Stimulated activated CD4-positive, alpha-beta T cell treated with anti-CD3 and anti-CD28 coated beads, TNF-alpha, amount 100 ng/mL, for 4 hours (primary cell): ENCODE measurements at places on chromosomes 4 and X.

DNA sequence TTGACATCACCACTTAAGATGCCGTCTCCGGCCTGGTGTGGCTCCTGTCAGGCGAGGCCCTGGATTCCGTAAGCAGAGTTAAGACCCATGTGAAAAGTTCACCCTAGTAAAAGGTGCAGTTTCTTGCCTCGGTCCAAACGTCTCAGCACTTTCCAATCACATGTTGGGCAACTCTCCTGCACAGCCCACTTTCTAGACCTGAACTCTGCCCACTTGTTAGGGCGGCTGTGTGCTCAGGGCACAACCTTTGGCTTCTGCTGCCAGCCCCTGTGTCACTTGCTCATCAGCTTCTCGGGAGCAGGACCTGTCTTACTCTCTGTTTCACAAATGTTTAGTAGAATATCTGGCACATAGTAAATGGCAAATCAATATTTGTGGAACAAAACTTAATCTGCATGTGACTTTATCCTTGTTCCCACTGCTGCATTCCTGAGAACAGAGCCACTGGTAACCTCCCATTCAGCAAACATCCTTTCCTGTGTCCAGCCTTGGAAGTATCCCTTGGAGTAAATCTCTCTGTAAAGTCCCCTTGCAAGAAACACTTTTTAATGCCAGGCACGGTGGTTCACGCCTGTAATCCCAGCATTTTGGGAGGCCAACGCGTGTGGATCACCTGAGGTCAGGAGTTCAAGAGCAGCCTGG, 38.7 kb upstream of the SH3RF1 start:
- DNase-seq: no peak

- DNase-seq: no peak
Observed at GRCh38 chrX:42776195-42776594, 1.8 kb downstream of the PPP1R2C start.

DNA sequence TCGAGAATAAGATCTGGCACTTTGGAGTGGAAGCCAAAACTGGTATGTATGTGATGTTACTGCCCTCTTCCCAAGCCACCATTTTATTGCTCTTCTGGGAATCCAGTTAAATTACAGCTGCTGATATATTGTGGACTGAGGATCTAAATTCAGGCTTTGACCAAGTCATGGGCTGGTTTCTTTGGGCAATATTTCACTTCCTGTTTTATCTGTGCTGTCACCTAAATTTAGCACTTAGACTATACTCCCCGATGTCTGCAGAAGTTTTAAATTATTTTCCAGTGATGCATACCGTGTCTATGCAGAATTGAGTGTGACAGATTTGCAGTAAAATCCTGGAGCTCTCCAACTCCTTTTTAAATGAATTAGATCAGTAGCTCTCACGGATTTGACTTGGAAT, 100.0 kb downstream of the TEX13A start:
- no peak for DNase-seq

GRCh38 chr4:55444827-55445226, 49.1 kb downstream of the TMEM165 start:
- DNase-seq: no peak

DNA sequence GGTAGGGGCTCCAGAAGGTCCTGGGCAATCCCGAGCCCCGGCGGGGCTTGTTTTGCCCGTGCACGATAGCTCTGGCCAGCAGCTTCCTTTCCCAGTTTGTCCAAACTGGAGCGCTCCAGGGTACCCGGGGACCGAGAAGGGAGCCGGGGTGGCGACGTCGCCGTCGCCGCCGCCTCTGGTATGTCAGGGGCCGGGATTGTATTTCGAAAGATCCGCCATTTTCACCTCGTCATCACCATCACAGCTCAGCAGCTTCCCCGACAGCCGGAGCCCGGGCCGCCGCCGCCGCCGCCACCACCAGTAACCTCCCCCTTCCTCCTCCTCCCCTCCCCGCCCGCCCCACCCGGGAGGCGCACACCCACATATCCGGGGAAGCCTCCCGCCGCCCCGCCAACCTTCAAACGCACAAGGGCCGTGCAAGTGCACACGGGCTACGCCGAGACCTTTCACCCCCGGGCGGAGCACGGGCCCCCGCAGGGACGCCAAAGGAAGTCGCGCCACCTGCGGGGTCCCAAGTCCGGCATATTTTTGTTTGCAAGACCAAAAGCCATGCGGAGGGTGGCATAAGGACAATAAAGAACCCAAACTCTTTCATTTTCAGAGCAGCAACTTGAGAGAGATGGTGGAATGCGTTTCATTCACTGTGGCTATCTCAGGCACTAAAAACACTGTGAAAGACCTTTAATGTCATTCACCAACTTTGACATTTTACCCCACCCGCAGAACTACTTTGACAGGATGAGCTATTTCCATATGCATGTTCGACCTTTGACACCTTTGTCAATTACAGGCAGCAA, at the start of gene LIN54:
Gene LIN54, minus strand, starts transcription at position 302 of the 797 bp plus-strand sequence. CDS start 25,979 bp downstream, outside the sequence.
- peak; percentile 78 for DNase-seq

- DNase-seq: peak; percentile 40
Observed at GRCh38 chrX:153981771-153982533, 9.4 kb downstream of the TMEM187 start.

DNA sequence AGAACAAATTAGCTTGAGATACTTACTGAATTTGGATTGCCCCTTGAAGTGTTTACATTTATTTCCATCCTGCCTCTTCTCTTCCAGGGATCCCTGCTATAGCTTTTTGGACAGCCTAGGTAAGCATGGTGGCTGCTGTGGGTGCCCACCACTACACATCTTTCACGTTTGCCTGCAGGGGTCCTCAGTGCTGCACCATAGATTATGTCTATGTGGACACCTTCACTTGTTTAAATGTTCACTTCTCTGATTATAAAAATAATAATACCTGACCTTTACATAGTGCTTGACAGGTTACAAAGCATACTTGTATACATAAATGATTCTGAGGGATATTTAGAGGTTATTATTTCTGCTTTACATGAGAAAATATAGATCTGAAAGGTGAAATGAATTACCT, 67.9 kb upstream of the SLC4A4 start:
- DNase-seq: no peak

- DNase-seq: no peak
Observed at GRCh38 chr4:150722908-150723362, 141.0 kb downstream of the MAB21L2 start.

- DNase-seq: no peak
Observed at GRCh38 chr4:36582198-36582597, 300.8 kb downstream of the DTHD1 start.

- DNase-seq: no peak
Observed at GRCh38 chr4:38867478-38868058, at the start of gene FAM114A1. TSS of gene FAM114A1 (plus strand) at chr4:38867806. CDS start at chr4:38878079, 10,273 bp downstream.

DNA sequence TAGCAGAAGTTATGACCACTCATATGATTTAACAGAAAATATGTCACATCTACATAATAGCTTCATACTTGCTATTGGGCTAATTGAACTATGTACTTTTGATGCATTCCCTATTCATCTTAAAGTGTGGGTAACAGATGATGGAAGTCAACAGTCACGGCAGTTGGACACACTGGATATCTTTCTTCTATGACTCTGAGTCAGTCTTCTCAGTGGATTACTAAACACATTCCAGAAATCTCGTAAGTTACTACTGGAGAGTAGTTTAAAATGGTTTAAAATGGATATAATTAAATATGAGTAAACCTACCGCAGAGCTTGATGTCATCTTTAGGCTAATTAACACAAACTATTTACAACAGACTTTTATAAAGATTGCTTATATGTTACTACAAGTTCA, 30.1 kb upstream of the CFAP299 start:
- no peak for DNase-seq

DNA sequence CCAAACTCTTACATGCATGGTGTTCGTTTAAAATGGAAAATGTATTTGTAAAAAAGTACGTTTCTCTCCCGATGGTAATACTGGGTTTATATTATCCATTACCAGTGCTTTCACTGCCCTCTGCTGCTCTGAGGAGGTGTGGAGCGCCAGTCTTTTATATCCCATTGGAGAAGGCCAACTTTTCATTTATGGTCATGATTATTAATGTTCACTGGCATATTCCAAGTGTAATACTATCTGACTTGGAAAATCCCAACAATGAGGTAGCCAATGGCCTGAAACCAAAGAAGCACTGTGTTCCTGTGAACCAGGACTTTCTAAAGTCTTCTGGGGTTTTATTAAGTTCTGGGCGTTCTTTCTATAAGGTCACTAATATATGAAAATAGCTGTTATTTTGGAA, 80.7 kb downstream of the SYNPO2 start:
- DNase-seq: no peak

- DNase-seq: no peak
Observed at GRCh38 chr4:72006586-72006985, 25.2 kb upstream of the NPFFR2 start.

DNA sequence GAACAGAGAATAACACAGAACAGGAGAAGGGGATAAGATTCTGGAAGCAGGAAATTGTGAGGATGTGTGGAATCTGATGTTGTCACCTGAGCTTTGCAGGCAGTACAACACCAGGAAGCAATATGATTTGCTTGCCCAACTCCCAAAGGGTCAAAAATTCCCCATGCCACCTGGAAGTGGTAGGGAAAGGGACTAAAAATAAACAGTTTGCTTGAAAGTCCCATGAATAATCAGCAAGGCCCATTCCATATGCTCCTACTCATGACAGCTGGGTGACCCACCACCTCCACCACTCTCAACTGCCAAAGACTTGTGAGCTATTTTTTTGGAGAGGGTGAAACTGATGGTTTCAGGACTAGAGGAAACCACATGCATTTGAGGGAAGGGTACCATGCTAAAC, 168.4 kb downstream of the KCNIP4 start:
- no peak for DNase-seq

DNA sequence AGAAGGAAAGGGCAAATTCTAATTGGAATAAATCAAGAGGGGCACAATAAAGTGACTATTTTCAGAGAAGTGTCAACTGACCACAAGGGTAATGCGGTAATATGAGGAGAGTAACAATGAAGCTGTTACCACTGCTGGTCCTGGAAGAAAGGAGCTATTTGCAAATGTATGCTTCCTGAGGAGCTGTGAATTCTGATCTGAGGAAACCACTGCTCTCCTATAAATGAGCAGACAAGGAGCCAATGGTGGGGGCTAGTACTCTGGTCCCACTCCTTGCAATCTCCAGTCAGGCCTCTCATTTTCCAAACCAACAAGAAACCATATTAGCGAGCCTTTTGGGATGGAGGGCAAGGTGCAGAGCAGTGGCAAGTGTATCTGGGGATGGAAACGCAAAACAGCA, 770.2 kb downstream of the FSTL5 start:
- DNase-seq: no peak

GRCh38 chrX:101398694-101399093, 7.9 kb downstream of the RPL36A start:
- DNase-seq: no peak

GRCh38 chr4:132312521-132312920, 836.6 kb upstream of the PCDH10 start:
- no peak for DNase-seq

DNA sequence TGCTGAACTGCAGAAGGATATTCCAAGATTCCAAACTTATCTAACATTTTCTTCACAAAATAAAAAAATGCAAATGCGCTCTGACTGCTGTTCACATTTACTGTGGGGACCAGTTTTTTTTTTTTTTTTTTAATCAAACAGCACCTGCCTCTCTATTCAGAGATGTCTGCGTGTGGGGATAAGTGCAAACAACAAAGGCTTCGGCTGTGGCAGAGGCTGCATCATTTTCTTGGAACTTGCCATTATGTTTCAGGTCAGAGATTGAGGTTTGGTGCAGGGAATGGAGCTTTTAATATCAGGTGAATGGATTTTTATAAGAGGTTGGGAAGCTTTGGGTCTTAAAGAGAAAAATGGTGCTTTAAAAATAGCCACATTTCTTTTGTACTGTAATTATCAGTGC, 78.2 kb upstream of the TET2 start:
- no peak for DNase-seq

- no peak for DNase-seq
Observed at GRCh38 chr4:78692822-78693170, 83.4 kb upstream of the BMP2K start.
